ENCODE measurements at places on chromosomes 6 and 20.

- no peak for DNase-seq
Measured at GRCh38 chr6:15305496-15305895, 59.6 kb downstream of the JARID2 start.

DNA sequence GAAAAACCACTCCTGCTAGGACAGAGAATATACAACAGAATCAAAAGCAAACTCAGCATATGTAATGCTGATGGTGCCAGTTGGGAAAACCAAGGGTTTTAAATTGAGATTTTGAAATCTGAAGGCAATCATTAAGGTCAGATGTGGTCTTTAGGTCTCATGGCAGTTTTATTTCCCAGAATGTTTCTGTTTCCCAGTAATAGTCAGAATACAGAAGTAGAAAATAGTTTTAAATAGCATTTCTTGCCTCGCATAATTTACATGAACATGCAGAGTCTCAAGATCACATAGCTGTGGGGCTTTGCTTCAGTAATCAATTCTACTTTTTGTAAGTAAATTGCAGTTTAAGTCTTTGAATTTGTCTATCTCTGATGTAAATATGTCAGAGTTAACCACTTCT, 58.1 kb downstream of the RNF144B start:
- DNase-seq, result no peak

DNA sequence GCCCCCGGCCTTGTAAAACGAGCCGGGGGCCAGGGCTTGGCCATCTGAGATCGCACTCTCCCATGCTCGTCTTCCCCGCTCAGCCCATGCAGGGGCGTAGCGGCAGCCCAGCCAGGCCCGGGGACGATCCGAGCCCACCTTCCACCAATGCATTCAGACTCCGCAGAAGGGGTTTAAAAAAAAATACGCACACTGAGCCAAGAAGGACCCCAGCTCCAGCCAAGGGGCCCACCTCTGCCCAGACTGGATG, 320 bp downstream of the GSTA4 start:
- DNase-seq, result peak; percentile 45

DNA sequence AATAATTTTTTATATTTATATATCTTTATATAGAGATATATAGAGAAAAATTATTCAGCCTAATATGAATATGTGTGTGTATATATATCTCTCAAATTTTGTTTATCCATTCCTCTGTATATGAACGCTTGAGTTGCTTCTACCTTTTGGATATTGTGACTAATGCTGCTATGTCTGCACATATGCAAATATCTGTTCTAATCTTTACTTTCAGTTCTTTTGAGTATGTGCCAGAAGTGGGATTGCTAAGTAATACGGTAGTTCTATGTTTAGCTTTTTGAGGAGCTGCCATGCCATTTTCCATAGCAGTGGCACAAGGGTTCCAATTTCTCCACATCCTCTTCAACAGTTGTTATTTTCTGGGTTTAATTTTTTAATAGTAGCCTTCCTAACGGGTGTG, 72.8 kb upstream of the CEP85L start:
- no peak for DNase-seq

DNA sequence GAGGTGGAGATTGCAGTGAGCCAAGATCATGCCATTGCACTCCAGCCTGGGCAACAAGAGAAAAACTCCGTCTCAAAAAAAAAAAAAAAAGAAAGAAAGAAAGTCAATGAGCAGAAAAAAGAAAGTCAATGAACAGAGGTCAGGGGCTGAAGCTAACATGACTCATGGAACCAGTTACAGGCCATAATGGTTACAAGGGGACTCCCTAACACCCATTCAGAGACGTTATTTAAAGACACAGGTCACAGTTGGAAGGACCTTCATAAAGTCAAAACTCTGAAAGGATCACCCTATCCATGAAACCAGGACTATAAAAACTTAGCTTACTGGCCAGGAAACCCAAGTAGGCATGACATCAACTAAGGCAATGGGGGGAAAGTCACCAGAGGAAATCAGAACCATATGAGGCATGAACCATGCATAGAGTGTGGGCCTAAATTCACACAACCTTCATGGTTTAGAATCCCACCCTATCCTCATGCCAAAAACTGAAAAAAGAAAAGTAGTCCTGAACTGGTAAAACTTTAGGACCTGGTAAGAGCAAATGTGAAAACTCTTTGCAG, 18.2 kb downstream of the FBXL4 start:
- DNase-seq, result no peak

GRCh38 chr6:66900133-66901083, 1193.4 kb upstream of the EYS start:
- no peak for DNase-seq

DNA sequence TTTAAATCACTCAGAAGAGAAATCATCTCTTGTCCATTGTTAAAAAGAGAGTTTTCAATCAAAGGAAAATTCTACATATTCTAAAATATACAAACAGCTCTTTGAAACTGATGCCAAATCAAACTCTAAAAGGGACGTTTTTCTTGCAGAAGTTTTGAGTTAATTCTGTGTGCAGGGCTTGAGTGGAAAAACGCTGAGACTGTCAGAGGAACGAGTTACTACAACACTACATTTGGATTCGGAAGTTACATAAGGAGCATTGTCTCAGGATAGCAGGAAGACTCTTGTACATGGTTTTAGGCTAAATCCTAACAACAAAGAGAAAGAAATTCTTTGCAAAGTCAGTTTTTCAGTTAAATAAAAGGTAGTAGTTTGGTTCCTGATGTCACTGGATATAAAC, 155.7 kb upstream of the SUPT3H start:
- DNase-seq, result no peak

- DNase-seq, result no peak
Measured at GRCh38 chr20:56752274-56752673, 123.2 kb downstream of the TFAP2C start.

DNA sequence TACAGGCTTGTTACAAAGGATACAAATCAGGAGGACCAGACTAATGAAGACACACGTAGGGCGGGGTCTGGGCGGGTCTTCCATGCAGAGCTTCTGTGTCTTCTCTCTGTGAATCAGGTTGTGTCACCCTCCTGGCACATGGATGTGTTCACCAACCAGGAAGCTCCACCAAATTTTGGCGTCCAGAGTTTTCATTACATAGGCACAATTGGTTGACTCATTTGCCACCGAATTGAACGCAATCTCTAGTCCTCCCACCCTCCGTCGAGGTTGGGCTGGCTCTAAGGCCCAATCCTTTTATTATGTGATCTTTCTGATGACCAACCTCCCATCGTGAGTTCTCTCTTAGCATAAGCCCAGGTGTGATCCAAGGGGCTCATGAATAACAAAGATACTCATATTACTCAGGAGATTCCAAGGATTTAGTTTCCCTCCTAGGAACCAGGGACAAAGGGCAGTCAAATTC, 36.3 kb upstream of the DDR1 start:
- DNase-seq, result no peak

- DNase-seq, result peak; percentile 57
Measured at GRCh38 chr6:106163446-106163965, 77.4 kb downstream of the PRDM1 start.

DNA sequence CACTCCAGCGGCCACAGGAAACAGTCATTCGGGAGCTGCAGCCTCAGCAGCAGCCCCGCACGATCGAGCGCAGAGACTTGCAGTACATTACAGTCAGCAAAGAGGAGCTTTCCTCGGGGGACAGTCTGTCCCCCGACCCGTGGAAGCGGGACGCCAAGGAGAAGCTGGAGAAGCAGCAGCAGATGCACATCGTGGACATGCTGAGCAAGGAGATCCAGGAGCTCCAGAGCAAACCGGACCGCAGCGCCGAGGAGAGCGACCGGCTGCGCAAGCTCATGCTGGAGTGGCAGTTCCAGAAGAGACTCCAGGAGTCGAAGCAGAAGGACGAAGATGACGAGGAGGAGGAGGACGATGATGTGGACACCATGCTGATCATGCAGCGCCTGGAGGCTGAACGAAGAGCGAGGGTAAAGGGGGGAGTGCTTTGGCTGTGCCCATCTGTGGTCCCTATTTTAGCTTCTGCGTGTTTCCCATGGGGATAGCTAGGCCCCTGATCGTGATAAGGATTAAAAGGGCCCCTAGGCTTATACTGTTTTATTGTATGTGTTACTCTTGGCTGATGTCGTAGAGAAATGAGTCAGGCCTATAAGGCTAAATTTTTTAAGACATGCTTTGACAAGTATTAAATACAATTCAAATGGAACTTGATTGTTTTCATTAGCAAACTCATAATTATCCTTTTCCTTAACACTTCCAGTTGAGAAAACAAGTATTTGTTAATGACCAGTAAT, 45.5 kb upstream of the KIF25 start:
- DNase-seq, result no peak

- no peak for DNase-seq
Measured at GRCh38 chr6:25088513-25088912, 152.8 kb upstream of the RIPOR2 start.

DNA sequence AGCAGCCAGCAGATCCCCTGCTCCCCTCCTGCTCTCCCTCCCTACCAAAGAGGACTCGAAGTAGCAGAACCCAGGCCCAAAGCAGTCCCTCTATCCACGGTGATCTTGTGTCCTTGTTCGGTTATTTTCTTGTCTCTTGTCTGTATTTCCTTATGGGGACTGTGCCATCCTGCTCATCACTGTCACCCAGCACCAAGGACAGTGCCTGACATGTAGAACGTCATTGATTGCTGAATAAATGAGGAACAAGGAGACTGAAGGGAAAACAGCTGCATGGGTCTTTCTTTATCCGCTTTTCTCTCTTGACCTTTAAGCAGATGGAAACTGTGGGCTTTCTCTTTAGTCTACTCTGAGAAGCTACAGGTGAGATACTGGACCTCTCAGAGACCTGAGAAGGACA, 29.4 kb upstream of the ZNF831 start:
- DNase-seq, result no peak

DNA sequence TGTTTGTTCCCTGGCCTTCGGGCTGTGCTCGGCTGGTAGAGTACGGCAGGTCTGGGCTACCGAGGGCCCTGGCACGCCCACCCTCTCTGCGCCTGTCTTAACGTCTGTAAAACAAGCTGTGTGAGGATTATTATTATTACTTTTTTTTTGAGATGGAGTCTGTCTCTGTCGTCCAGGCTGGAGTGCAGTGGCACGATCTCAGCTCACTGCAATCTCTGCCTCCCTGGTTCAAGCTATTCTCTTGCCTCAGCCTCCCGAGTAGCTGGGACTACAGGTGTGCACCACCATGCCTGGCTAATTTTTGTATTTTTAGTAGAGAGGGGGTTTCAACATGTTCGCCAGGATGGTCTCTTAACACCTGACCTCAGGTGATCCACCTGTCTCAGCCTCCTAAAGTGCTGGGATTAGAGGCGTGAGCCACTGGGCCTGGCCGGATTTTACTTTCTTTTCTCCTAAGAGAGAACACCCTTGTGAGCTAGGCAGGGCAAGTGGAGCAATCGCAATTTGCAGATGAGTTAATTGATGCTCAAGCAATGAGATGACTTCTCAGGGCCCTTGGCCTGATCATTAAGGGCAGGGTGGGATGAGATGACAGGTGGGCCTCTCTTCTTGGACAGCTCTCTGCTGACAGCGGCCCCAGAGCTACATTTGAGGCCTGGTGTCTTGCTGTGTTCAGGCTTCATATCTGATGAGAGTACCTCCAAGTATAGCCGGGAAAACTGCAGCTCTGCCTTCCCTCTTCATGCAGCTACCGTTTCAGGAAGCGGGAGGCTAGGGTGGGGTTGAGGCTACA, 859 bp upstream of the SMIM29 start:
- no peak for DNase-seq

DNA sequence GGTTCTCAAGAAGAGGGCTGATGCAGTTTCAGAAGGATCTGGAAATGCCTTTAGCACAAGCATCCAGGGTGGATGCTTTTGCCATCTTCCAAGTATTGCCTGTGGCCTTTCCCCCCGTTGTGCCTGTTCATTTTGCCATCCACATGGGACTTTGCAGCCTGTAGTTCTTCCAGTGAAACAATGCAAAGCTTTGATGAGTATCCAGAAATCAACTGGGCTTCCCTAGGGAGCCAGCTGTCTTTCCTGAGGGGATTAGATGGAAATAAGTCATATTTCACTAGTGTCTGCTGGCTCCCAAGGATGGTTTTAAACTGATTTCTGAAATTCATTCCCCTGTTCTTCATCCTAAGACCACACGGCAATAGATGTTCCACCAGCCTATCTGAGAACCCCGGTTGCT, 63.3 kb downstream of the CAP2 start:
- DNase-seq, result no peak

DNA sequence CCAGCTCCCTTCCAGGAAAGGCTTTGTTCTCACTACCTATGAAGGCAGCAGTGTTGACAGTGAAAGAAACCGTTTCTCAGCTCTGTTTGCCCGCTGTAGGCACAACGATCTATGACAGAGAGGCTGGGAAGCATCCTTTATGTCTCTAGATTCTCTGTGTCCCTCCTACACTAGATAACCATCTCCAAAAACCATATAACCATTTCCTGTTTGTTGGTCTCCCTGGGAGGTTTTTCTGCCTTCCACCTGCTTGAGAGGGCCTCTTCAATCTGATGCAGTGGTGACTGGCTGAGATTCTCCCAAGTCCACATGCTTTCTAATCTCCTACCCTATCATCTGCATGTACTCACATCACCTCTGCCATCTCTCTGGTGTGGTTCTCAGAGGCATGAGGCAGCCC, 32.0 kb upstream of the TMEM217 start:
- DNase-seq, result peak; percentile 3

Data from activated naive CD8-positive, alpha-beta T cell treated with anti-CD3 and anti-CD28 coated beads, Interleukin-2, amount 50 U/mL, for 24 hours (primary cell).